ENCODE measurements at places on chromosomes 11 and 22. TPM values are rescaled to one million over a fixed set of nuclear protein-coding genes. Genes with fewer than 3 reads are reported as not detected.

DNA sequence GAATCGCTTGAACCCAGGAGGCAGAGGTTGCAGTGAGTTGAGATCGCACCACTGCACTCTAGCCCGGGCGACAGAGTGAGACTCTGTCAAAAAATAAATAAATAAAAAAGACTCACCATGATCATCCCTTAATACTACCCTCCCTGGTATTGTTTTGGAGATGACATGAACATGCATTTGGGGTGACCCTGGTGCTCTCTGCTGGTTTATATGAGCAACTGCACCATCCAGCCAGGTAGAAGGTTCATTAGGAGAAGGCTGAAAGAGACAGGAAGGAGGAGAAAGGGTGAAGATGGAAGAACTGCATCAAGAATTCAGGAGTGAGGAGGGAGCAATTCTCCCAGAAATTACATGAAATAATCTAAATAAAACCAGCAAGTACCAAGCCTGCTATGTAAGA is 37.8 kb downstream of the SLC5A1 start:
- 0 out of 2 replicates have a peak, but pooled peaks cover 11% of the 10 kb centered on the region for H3K27me3 ChIP-seq
- H3K36me3 ChIP-seq: no peaks in the 10 kb centered on the region
- no peak overlapping the region for H3K4me3 ChIP-seq
- peaks cover 4% of the 10 kb centered on the region for H3K4me1 ChIP-seq
- peak; percentile 71 for DNase-seq
- no peak overlapping the region for H3K27ac ChIP-seq

DNA sequence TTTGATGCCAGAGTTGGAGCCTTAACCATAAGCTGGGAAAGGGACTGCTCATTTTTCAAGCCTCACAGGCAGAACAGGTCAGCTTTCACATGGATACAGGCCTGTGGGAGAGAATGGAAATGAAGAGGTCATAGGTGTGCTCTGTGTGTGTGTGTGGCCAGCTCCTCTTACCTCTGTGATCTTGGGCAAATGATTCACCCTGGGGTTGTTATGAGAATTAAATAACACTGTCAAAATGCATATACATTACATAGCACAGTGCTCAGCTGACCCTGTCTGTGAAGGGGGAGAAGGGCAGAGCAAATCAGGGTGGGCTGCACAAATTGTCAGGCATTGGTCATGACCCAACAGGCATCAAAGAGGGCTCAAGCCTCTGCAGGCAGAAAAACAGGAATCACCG is 372.5 kb downstream of the TENM4 start:
- no peak overlapping the region for H3K27ac ChIP-seq
- no peaks in the 10 kb centered on the region for H3K27me3 ChIP-seq
- DNase-seq: no peak
- no peaks in the 10 kb centered on the region for H3K36me3 ChIP-seq
- H3K4me3 ChIP-seq: no peak overlapping the region
- no peaks in the 10 kb centered on the region for H3K4me1 ChIP-seq

KDM4E gene
- total RNA-seq: not detected

- no peak overlapping the region for H3K27ac ChIP-seq
- H3K4me1 ChIP-seq: no peaks in the 10 kb centered on the region
- DNase-seq: no peak
- no peak overlapping the region for H3K4me3 ChIP-seq
Measured at GRCh38 chr22:36902143-36902926, 11.1 kb upstream of the CSF2RB start.

DNA sequence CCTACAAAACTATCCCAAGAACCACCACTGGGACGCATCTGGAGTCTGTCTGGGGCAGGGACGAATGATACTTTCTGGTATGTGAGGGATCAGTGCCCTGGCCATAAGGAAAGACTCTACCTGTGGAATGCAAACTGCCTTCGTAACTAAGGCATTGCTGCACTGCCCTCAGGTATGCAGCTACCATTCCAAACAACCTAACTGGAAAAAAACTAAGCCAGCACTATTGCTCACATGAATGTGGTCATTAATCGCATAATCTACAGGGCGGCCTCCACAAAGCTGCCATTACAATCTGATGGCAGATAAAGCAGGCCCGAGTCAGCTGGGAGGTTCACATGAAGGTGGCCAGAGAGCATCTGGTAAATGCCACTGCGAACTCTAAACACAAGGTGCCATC is 3.9 kb downstream of the PACSIN2 start:
- H3K36me3 ChIP-seq: no peaks in the 10 kb centered on the region
- H3K4me1 ChIP-seq: peaks cover 46% of the 10 kb centered on the region
- no peaks in the 10 kb centered on the region for H3K27me3 ChIP-seq
- H3K27ac ChIP-seq: no peak overlapping the region
- DNase-seq: no peak
- no peak overlapping the region for H3K4me3 ChIP-seq

GRCh38 chr11:32317643-32318042 is 117.7 kb downstream of the WT1 start:
- no peak overlapping the region for H3K4me3 ChIP-seq
- H3K4me1 ChIP-seq: peaks cover 6% of the 10 kb centered on the region
- peaks cover 37% of the 10 kb centered on the region for H3K27me3 ChIP-seq
- no peak for DNase-seq

- H3K27ac ChIP-seq: peak overlapping the region; percentile 17
- no peaks in the 10 kb centered on the region for H3K27me3 ChIP-seq
- peak overlapping the region; percentile 66 for H3K4me3 ChIP-seq
- no peaks in the 10 kb centered on the region for H3K36me3 ChIP-seq
Measured at GRCh38 chr22:47155131-47155885, 392.9 kb downstream of the TBC1D22A start.

DNA sequence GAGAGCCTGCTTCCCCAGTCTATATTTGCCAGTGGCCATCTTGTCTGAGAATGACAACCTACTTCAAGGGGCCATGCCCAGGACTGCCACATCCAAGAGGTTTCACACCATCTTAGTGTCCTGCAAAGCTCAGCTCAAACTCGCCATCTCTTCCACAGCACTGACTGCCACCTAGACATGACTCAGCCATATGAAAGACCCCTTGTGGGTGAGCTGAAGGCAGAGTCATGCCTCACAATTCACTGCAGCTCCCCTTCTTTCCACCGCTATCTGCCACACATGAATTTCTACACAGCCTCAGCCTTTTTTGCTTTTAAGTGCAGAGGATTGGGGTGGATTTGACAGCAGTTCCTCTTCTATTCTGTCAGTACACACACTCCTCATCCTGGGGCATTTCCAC is 127.5 kb downstream of the GALNT18 start:
- no peaks in the 10 kb centered on the region for H3K36me3 ChIP-seq
- no peaks in the 10 kb centered on the region for H3K4me1 ChIP-seq
- no peak overlapping the region for H3K27ac ChIP-seq
- H3K4me3 ChIP-seq: no peak overlapping the region
- no peak for DNase-seq
- no peaks in the 10 kb centered on the region for H3K27me3 ChIP-seq

DNA sequence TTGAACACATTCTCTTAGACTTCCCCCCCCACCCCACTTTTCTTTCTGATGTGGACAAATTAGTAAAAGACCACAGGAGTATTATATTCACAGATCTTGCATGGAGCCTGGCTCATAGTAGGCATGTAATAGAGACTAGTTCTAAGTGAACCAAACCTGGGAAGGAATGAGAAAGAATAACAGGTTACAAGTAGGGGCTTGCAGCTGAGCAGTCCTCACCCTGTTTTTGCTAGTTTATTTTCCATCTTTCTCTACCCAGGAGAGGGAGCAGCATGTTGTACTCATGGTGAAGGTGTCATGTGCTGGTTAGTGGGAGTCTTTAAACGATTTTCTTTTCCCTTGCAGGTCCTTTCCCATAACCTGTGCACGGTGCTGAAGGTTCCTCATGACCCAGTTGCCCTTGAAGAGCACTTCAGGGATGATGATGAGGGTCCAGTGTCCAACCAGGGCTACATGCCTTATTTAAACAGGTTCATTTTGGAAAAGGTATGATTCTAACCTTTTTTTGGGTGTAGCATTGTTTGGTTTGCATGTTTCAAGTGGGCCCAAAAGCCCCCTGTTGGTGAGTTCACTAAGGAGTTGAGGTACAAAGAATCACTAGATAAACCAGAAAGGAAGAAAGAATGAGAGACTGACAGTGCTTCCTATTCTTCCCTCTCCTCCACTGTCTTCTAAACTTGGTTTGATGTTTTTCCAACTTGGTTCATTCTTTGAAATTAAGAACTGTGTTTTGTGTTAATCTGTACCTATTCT is 30.1 kb downstream of the SWAP70 start:
- no peak overlapping the region for H3K27ac ChIP-seq
- no peak overlapping the region for H3K4me3 ChIP-seq
- peaks cover 37% of the 10 kb centered on the region for H3K4me1 ChIP-seq
- H3K27me3 ChIP-seq: no peaks in the 10 kb centered on the region

SPDYC gene
- total RNA-seq: not detected

DNA sequence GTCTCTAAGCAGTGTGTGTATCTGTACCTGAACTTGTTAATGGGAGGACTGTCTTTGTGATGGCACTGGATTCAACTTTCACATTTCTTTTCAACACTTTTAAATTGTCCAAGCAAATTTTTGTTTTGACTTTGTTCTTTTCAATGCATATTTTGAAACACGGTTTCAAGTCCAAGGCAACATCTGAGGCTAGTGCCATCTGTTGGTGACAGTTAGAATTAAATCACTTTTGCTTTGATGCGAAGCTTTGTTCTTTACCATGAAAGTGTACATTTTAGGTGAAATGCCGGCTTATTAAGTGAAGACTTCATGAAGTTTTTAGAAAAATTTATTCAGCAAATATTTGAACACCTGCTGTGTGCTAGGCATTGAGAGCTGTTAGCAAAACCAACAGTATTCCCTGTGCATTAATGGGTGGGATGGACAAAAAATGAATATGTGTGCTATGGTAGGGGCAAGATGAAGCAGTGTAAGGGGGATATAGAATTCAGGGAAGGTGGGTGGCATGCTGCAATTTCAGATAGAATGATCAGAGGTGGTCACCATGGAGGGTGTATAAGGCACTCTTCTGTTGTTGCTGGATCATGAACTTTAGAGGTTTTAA is 70.2 kb downstream of the DDX10 start:
- peak; percentile 24 for DNase-seq
- H3K27ac ChIP-seq: no peak overlapping the region
- no peak overlapping the region for H3K4me3 ChIP-seq

GRCh38 chr11:58688789-58689503 is 42.8 kb downstream of the GLYAT start:
- H3K27me3 ChIP-seq: no peaks in the 10 kb centered on the region
- no peaks in the 10 kb centered on the region for H3K36me3 ChIP-seq
- no peak overlapping the region for H3K4me3 ChIP-seq
- no peaks in the 10 kb centered on the region for H3K4me1 ChIP-seq
- 0 out of 2 replicates have a peak overlapping the region, but pooled peaks have one; percentile 11 for H3K27ac ChIP-seq
- DNase-seq: peak; percentile 57

GVQW3 gene
- total RNA-seq: 0.25 TPM

- H3K27me3 ChIP-seq: peaks cover 94% of the 10 kb centered on the region
- H3K4me3 ChIP-seq: no peak overlapping the region
- 0 out of 2 replicates have a peak, but pooled peaks cover 7% of the 10 kb centered on the region for H3K4me1 ChIP-seq
- no peaks in the 10 kb centered on the region for H3K36me3 ChIP-seq
Measured at GRCh38 chr11:20161923-20162744, 1.9 kb upstream of the DBX1 start.

DNA sequence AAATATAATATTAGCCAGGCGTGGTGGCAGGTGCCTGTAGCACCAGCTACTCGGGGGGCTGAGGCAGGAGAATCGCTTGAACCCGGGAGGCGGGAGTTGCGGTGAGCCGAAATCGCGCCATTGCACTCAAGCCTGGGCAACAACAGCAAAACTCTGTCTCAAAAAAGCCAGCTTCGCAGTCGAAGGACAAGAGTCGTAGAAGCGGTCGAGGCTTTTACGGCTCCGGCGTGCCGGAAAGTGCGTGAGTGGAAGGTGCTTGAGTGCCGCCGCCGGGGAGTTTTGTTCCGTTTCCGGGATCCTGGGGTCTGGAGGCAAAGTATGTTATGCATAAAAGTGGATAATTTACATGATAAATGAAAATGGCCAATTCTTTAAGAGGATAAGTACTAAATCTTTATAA is 43.6 kb downstream of the SYN3 start:
- H3K4me3 ChIP-seq: no peak overlapping the region
- no peak overlapping the region for H3K27ac ChIP-seq
- no peaks in the 10 kb centered on the region for H3K36me3 ChIP-seq
- H3K4me1 ChIP-seq: no peaks in the 10 kb centered on the region
- H3K27me3 ChIP-seq: peaks cover 13% of the 10 kb centered on the region

DNA sequence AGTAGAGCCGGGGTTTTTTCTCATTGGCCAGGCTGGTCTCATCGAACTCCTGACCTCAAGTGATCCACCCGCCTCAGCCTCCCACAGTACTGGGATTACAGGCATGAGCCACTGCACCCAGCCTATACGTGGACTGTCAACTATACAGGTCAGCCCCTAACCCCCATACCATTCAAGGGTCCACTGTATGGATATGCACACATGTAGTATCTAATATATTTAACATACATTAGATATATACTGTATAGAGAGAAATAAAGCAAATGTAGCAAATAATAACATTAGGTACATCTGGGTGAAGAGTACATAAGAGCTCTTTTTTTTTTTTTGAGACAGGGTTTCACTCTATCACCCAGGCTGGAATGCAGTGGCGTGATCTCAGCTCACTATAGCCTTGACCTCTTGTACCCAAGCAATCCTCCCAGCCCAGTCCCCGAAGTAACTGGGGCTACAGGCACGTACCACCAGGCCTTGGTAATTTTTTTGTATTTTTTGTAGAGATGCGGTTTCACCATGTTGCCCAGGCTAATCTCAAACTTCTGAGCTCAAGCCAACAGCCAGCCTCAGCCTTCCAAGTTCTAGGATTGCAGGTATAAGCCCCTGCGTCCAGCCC is 1.5 kb upstream of the ATP5MGL start:
- no peaks in the 10 kb centered on the region for H3K36me3 ChIP-seq
- peaks cover 36% of the 10 kb centered on the region for H3K4me1 ChIP-seq
- H3K27ac ChIP-seq: no peak overlapping the region
- H3K27me3 ChIP-seq: no peaks in the 10 kb centered on the region

CARD18 gene
- not detected for total RNA-seq

- H3K4me1 ChIP-seq: peaks cover 4% of the 10 kb centered on the region
- H3K27ac ChIP-seq: no peak overlapping the region
- H3K36me3 ChIP-seq: no peaks in the 10 kb centered on the region
- DNase-seq: no peak
- no peak overlapping the region for H3K4me3 ChIP-seq
- no peaks in the 10 kb centered on the region for H3K27me3 ChIP-seq
Measured at GRCh38 chr11:61610905-61611304, 30.0 kb upstream of the SYT7 start.

- H3K27ac ChIP-seq: no peak overlapping the region
- H3K27me3 ChIP-seq: no peaks in the 10 kb centered on the region
- H3K4me3 ChIP-seq: no peak overlapping the region
- H3K36me3 ChIP-seq: no peaks in the 10 kb centered on the region
Measured at GRCh38 chr11:75840522-75840921, 25.5 kb downstream of the UVRAG start.
